ENCODE measurements at places on chromosomes 12 and 14. TPM values are rescaled to one million over a fixed set of nuclear protein-coding genes. Genes with fewer than 3 reads are reported as not detected.

DNA sequence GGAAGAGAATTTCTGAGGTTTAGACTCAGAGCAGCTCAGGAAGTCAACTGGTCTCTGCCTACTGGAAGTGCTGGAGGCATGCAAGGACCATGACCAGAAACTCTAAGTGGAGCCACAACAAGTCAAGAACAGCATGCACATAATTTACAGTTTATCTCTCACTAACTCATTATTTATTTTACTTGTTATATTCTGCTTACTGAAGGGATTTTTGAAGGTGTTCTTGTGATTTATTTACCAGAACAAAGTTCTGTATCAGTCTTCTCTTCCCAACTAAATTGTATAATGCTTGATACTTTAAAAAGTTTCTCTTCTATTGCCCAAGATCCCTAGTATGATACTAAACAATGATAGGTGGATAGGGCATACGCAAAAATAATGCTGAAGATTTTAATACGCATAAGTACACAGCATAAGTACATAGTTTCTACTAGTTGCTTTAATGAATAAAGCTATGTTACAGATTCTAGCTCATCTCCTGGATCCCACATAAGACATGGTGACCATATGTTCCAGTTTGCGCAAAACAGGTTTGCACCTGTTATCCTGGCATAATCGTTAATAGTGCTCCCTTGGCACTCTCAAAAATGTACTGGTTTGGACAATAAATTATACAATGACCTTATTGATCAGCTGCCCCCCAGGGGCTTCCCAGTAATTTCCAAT lies 11.6 kb upstream of the SPTB start:
- DNase-seq = no peak

Gene TCP11L2
- 48.9 TPM for total RNA-seq

Gene GZMB
- total RNA-seq = 2.8 TPM

GRCh38 chr12:122870867-122871664 lies 24.9 kb downstream of the VPS37B start:
- no peak for DNase-seq

Gene TDRD9
- 8.7 TPM for total RNA-seq

- no peak for DNase-seq
Measured at GRCh38 chr14:49858383-49858782, 5.8 kb upstream of the NEMF start.

Gene CLMN
- total RNA-seq = 63.5 TPM

DNA sequence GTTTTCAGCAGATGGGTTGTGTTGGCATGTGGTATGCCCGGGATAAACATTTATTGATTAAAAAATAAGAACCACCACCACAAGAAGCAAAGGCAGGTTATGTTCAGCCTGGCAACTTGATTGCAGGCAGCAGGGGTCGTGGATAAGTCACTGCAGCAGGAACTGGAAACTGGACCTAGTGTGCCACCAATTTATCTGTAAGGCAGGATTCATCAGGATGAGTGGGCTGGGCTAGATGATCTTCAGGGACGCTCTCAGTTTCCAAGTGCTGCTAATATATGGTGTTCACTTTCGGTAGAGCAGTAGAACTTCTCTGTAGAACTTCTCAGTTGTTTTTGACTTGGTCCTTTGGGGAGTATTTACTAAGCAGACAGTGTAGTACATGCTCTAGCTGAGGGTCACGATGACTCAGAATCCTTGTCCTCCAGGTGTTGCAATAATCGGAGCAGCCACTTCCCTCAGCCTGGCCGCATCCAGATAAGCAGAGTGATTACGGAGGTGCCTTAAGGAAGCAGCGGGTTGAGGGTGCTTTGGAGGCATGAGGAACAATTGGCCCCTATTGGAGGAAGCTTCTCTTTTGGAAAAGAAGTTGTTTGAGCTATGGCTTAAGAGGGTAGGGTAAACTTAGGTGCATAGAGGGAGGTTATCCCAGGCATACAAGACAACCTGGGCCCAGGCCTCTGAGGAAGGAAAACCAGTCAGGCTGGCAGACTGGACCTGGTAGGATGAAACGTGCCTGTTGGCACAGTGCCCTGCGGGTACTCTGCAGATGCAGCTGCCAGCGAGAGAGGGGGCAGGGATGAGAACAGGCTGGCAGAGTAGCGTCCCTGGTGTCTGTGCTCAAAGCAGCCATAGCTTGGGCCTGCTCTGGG lies 104.0 kb downstream of the GPR135 start:
- peak; percentile 77 for DNase-seq

DNA sequence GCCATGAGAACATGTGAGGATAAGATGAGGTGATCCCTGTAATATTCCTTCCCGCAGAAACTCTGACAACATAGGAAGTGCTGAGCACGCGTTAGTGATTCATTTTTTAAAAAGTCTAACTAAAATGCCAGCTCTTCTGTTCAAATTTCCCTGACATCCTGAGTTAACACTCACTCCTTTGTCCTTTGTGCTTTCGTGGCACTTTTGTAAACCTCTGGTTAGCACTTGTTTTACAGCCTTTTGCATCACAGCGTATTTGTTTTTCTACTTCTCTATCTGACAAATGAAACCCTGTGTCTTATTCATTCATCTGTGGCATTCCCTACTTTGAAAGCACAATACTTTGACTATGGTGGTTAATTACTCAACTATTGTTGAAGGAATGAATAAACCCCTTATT lies 313.6 kb downstream of the NUAK1 start:
- DNase-seq = no peak

DNA sequence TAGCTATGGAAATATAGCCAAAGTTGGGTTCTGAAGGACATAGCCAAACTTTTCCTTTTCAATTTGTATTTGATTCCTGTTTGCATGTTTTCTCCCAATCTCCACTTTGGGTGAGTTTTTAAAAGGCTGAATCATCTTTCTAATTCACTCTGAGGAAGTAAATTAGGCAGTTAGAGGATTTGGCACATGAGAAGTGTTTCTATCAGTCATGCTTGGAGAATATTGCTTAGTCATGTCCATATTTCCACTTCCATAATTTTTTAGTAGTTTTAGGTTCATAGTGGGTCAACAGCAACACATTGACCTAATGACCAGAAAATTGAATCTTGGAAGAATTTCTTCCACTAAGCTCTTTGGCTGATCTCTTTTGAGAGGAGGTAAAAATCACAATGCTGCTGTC lies 21.8 kb downstream of the IRAK3 start:
- DNase-seq = no peak

- no peak for DNase-seq
Measured at GRCh38 chr12:41656454-41656853, 468.3 kb downstream of the PDZRN4 start.

Gene CPNE6
- 2.2 TPM for total RNA-seq

DNA sequence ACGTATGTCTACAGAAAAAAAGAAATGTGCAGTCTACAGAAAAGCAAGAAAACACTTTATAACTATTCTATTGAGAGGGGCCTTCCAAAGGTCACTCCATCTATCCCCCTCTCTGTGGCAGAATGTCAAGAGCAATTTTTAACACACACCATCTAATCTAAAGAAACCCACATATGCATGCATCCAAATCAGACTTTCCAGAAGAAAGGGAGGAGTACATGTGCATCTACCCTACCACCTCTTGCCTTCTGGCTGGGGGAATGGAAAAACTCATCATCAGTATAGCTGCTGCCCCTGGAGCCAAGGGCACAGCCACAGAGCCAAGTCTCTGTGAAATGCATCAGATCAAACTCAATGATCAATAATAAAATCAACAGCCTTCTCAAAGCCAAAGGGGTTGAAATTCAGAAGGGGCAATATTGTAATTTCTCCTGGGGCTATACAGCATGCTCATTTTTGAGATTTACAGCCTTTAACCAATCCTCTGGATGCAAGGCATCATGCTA lies 63.9 kb downstream of the ANO2 start:
- no peak for DNase-seq

Gene OLR1
- total RNA-seq = 10.1 TPM

Gene TPPP2
- total RNA-seq = 0.81 TPM

GRCh38 chr14:21860172-21860571 lies 186.6 kb upstream of the OR4E1 start:
- DNase-seq = no peak

- DNase-seq = no peak
Measured at GRCh38 chr12:97938031-97938430, 475.4 kb downstream of the RMST start.

- no peak for DNase-seq
Measured at GRCh38 chr12:105467710-105468366, 137.3 kb downstream of the C12orf75 start.

GRCh38 chr12:74963867-74964331 lies 245.7 kb downstream of the KCNC2 start:
- no peak for DNase-seq

Gene CDCA4
- 5.4 TPM for total RNA-seq
